CD4-positive, alpha-beta T cell treated with Interleukin-4 for 4 hours (primary cell): ENCODE measurements at places on chromosomes 16 and 17.

- no peak for DNase-seq
Observed at GRCh38 chr16:8756755-8757154, 40.7 kb downstream of the TMEM186 start.

GRCh38 chr16:49640581-49640980 is 215.3 kb downstream of the ZNF423 start:
- DNase-seq: no peak

DNA sequence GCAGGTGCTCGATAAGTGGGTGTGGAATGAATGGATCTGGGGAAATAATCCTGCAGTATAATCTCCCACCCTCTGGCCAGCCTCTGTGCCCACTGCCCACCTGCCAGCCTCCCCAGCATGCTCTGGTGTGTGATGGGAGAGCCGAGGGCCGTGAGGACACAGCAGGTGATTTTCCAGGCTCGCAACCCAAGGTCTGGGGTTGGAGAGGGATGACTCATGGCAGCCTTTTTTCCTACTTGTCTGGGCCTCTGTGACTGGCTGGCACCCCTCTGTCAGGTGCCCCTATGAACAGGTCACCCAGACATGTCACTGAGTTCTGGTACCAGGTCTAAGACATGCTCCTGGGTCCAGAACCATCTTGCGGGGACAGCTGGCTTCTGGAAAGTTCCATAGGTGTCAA is 385.7 kb upstream of the TNRC6C start:
- DNase-seq: no peak

GRCh38 chr16:67242138-67242730 is 5.0 kb downstream of the FHOD1 start:
- no peak for DNase-seq

DNA sequence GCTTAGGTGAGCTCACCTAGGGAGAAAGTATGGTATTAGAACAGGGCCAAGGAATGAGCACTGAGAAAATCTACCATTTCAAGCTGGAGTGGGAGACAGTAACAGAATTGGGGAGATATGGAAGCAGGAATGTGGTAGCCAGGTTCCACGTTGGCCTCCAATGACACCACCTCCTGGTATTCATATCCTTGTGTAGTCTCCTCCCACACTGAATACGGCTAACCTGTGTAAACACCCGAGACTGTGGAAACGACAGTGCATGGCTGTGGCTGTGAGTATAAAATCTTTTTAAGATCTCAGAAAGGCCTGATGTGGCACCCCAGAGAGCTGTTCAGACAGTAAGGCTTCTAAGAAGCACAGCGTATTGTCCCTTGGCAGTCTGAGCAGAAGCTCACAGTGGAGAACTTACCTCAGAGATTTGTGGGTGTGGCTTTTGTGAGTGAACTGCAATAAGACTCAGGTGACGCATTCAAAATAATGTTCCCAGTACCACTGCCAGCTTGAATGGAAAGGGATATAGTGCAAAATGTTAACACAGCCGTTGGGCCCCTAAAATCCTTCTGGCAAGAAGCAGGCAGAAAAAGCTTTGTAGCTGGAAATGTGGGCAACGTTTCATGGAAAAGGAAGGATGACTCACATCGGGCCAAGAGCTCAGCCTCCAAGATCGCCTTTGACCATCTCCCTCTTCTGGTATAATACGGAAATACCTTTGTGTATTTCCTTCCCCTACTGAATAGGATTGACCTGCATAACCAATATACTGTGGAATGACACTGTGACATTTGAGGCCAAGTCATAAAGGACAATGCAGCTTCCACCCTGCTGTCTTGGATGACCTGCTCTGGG is 14.4 kb downstream of the SDR42E1 start:
- DNase-seq: no peak

GRCh38 chr16:73848993-73849392 is 447.6 kb upstream of the PSMD7 start:
- DNase-seq: no peak

- no peak for DNase-seq
Observed at GRCh38 chr17:50764734-50765149, 2.6 kb downstream of the ANKRD40CL start.

DNA sequence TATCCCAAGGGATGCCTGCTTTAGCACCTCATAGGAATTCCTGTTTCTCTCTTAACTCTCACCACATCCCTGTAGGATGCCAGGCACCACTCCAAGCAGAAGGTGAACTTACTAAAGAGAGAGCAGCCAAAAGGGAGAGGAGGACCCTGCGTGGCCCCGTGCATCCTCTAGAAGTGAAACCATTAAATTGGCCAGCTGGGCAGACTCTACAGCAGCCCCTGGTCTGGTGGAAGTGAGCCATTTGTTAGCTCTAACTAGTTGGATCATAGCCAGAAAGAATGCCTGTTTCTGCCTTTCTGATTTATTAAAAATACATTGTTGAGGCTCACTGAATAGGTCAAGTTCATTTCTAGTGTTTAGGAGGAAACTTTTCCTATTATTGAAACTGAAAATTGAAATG is 22.3 kb downstream of the TMEM11 start:
- DNase-seq: no peak

DNA sequence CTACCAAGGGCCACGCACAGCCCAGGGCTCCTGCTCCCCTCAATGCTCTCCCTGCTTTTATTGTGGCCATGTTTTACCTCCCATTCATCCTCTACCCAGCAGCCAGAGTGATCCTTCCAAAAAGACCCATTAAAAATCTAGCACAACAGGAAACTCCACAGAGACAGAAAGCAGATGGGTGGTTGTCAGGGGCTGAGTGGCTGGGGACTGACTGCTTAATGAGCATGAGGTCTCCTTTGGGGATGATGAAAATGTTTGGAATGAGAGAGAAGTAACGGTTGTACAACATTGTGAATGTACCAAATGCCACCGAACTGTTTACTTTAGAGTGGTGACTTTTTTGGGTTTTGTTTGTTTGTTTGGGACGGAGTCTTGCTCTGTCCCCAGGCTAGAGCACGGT is 107.4 kb downstream of the GAS7 start:
- DNase-seq: no peak

DNA sequence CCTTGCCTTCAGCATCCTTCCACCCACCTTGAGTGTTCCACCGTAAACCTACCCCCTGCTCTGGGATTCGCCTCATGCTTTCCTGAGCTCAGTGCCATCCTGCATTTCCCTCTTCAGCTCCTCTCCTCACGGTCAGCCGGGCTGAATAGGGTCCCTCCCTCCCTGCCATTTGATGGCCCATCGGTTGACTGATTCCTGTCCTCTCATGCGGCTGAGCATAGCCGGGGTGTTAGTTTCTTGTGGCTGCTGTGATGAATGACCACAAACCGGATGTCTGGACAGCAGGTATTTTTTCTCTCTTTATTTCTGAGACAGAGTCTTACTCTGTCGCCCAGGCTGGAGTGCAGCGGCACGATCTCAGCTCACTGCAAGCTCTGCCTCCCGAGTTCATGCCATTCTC is 44.1 kb upstream of the MGAT5B start:
- no peak for DNase-seq

DNA sequence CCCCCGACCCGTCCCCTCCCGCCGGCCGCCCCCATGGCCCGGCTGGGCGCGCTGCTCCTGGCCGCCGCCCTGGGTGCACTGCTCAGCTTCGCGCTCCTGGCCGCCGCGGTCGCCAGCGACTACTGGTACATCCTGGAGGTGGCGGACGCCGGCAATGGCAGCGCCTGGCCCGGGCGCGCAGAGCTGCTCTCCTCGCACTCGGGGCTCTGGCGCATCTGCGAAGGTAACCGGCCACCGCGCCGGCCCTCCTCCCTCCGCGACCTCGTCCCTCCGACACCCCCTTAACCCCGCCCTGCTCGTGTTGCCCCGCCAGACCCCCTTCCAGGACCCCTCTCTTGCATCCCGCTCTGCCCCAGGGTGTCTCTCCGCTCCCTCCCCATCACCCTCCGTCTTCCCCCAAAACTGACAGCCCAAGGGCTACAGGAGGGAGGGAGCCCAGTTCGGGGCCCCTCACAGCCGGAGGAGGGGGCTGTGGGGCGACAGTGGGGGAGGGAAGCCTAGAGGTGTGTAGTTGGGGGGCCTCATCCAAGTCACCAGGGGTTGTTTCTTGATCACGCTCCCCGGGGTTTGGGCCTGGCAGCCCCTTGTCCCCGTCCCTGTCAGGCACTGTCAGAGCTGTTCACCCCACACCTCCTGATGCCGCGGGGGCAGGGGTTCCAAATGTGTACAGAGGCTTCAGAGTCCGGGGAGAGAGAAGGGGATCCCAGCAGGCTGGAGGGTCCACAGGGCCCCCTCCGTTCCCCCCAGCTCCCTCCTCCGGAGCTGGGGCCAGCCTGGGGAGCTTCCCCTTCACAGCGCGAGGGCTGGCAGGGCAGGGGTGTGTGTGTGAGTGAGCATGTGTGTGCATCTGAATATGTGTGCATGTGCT is 794 bp downstream of the TMEM235 start:
- DNase-seq: no peak

- DNase-seq: no peak
Observed at GRCh38 chr17:10197362-10197720, 1.1 kb downstream of the GAS7 start.

GRCh38 chr17:59513934-59514841 is 51.2 kb upstream of the DHX40 start:
- DNase-seq: no peak

DNA sequence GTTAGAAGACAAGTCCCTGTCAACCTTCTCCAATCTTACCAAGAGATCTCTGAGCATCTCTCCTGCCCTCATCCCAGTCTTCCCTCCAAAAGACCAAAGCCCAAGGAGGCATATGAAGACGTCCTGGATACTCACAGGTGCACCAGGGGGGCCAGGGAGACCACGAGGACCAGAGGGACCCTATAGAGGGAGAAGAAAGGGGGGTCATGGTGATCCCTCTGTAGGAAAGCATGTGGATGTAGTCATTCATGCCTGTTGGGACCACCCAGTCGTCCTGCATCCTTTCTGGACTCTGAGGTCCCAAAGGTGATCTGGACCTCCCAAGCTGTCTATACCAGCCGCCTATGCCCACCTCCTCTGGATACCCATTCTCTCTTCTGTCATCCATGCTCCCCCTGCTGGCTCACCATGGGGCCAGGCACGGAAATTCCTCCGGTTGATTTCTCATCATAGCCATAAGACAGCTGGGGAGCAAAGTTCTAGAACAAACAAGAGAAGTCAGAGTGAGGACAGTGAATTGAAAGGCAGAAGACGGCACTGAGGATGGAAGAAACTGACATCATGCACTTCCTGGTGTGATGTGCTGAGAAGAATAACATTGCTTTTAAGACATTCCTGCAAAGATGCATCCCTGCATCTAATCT is 3.3 kb downstream of the COL1A1 start:
- DNase-seq: peak; percentile 39

DNA sequence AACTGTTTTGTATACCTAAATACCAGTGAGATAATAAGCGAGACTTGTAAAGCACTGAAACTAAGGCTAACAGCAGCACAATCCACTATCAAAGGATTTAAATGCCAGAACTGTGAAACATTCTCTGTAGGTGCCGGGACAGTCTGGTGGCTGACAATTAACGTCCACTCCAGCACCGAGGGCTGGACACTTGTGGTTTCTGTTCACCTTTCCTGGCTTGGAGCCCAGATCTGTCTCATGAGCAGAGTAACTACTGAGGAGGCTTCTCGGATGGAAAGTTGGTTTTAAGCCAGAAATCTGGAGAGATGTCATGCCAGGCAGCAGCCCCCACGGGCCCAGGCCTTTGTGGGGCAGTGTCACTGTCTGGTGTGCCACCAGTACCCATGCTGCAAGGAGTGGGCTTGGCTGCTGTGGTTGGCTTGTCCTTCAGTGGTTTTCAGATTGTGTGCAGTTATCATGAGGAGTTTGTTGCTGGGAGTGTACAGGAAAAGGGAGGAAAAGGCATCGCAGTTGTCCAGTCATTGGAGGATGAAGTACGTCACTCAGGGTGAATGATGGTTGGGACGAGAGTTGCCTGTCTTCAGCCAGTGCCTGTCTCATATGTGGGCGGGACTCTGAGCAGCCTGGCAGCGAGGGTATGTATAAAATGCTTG is 35.5 kb downstream of the UBN1 start:
- no peak for DNase-seq

GRCh38 chr16:87735270-87736007 is 30.3 kb downstream of the KLHDC4 start:
- DNase-seq: no peak

DNA sequence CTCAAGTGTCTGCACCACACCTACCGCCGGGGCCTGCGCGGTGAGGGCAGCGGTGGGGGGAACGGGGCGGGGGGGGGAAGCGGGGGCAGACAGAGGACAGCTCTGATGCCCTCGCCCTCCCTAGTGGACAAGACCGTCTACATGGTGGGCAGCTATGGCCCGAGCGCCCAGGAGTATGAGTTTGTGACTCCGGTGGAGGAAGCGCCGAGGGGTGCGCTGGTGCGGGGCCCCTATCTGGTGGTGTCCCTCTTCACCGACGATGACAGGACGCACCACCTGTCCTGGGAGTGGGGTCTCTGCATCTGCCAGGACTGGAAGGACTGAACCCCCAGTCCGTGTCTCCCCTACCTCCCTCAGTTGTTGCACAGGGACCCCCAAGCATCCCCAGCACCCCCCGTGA is 473 bp upstream of the PDIA2 start:
- no peak for DNase-seq

DNA sequence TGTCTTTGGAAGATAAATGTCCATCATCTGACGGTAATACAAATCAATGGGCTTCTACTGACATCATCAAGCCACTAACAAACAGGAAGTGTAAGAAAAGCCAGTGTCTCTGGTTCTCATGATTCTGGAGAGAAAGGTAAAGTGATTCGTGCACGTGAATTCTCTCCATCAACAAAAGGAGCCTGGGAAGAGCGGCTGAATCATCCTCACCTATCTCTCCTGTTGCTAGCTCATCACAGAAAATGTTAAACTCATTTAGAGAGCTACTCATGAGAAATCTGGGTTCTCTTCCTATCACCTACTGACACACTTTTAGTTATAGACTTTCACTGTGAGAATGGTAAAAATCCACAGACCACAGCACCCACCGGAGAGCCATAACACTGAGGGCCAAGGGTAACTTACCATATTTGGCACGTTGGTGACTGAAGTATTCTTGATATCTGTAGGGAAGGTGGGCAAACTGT is 70.3 kb downstream of the CREBBP start:
- no peak for DNase-seq

DNA sequence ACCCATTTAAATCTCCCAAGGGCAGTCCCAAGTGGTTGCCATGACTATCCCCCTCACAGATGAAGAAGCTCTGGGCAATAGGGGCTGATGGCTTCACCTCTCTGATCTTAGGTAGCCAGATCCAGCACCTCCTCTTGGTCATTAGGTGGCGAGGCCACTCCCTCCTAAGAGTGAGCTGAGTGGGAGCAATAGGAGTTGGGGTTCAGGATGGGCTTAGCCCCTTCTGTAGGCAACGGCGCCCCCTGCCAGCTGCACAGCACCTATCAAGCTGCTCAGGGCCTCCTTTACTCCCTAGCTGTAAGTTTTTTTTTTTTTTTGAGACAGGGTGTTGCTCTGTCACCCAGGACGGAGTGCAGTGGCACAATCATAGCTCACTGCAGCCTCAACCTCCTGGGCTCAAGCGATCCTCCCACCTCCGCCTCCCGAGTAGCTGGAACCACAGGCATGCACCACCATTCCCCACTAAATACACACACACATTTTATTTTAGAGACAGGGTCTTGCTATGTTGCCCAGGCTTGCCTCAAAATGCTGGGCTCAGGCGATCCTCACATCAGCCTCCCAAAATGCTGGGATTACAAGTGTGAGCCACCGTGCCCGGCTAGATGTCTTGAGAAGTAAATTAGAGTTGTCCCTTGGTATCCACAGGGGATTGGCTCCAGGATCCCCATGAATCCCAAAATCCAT is 3.5 kb upstream of the RRAD start:
- no peak for DNase-seq

GRCh38 chr16:30637944-30638343 is 12.8 kb upstream of the PRR14 start:
- peak; percentile 57 for DNase-seq

- no peak for DNase-seq
Observed at GRCh38 chr17:30599428-30600059, 122.3 kb downstream of the GOSR1 start.

GRCh38 chr17:79685121-79685520 is 45.6 kb upstream of the ENPP7 start:
- DNase-seq: no peak
